ENCODE measurements at places on chromosomes 16 and 17.

GRCh38 chr16:79326549-79326948, 274.0 kb downstream of the MAF start:
- DNase-seq: no peak

DNA sequence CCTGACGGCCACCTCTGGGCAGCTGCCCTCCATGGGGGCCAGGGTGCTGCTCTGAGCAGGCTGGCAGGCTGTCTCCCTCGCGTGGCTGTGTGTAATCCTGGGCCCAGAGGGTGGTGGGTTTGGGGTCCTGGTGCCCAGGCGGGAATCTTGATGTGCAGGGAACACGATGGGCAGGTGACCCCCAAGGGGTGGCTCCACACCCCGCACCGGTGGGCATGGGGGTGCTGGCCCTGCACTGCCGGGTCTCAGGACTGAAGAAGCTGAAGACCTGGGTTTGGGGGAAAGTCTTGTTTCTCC, 8.6 kb downstream of the CHMP6 start:
- no peak for DNase-seq

GRCh38 chr16:86462334-86463084, 47.8 kb upstream of the FOXF1 start:
- peak; percentile 98 for DNase-seq

DNA sequence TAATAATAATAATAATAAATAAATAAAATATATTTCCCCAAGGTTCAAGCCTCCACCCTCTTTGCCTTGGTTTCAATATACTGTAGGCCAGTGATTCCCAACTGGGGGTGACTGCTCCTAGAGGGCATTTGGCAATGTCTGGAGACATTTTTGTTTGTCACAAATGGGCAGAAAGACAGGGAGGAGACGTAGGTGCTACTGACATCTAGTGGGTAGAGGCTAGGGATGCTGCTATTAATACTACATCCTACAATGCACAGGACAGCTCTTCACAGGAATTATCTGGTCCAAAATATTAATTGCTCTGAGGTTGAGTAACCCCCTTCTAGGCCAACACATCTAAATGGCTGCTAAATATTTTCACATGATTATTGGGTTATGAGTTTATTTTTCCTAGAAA, 12.8 kb upstream of the PRR14 start:
- DNase-seq: no peak

DNA sequence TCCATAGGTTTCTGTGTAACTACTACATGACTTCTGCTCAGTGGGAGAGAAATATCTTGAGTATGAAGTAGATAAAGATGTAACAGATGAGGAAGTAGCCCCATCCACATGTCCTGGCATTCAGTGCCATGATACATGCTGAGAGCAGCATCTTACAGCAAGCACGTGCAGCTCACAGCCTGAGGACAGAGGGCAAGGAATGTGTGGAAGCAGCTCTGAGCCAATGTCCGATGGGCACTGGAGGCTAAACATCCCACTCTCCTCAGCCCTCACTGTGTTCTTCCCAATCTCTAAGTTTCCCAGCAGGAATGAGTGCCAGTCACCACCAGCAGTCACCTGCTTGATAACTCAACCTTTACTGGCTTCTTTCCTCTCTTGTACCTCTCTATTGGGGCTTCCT, 40.4 kb downstream of the CFDP1 start:
- no peak for DNase-seq

DNA sequence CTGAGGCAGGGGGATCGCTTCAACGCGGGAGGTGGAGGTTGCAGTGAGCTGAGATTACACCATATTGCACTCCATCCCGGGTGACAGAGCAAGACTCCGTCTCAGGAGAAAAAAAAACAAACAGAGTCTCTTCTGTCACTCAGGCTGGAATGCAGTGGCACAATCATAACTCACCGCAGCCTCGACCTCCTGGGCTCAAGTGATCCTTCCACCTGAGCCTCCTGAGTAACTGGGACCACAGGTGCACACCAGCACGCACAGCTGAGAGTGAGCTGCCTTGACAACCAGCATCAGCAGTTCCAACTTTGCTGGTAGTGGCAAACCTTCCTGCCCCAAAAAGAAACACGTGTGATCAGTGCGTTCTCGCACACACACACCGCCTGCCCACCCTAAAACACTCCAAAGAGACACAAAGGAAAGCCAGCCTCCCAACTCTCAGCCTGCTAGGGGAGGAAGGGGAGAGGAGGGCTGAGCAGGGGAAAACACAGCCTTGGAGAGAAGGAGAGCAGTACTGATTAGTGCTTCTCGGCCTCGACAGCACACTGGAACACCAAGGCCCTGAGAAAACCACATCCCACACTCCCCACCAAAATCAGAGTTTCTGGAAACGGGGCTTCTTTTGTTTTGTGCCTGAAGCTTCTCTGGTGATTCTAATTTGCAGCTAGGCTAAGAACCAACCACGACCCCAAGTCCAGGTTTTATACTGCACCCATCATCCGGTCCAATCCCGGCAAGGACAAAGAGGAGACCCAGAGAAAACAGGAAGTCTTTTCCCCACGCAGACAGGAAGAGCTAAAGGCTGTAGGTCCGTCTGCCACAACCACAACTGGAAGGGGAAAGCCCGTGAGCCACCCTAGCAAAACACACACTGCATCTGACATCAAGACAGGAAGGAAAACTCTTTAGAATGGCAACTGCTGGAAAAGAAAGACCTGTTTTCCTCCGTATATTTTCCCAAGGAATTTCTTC, 28.8 kb downstream of the ZCCHC14 start:
- DNase-seq: peak; percentile 54

- DNase-seq: peak; percentile 72
These were observed 9.3 kb downstream of the ADORA2B start for GRCh38 chr17:15954222-15954621.

- no peak for DNase-seq
These were observed 19.9 kb upstream of the PLLP start for GRCh38 chr16:57304169-57305061.

GRCh38 chr17:45705123-45706009, 78.8 kb upstream of the CRHR1 start:
- no peak for DNase-seq

DNA sequence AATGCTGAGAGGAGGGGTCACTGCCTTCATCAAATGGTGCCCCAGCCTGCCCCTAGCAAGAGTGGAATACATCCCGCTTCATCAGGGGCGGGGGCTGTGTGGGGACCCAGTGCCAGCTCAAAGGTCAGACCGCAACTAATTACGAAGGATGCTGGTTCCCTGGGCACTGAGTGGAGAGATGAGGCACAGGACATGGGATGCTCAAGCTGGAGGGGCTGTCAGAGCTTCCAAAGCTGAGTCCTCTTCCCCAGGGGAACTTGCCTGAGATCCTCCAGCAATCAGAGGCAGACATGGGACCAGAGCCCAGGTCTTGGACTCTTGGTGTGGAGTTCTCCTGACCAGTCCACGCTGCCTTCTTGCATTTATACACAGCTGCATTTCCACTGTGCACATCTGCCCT, 18.9 kb downstream of the UNC45B start:
- DNase-seq: no peak

DNA sequence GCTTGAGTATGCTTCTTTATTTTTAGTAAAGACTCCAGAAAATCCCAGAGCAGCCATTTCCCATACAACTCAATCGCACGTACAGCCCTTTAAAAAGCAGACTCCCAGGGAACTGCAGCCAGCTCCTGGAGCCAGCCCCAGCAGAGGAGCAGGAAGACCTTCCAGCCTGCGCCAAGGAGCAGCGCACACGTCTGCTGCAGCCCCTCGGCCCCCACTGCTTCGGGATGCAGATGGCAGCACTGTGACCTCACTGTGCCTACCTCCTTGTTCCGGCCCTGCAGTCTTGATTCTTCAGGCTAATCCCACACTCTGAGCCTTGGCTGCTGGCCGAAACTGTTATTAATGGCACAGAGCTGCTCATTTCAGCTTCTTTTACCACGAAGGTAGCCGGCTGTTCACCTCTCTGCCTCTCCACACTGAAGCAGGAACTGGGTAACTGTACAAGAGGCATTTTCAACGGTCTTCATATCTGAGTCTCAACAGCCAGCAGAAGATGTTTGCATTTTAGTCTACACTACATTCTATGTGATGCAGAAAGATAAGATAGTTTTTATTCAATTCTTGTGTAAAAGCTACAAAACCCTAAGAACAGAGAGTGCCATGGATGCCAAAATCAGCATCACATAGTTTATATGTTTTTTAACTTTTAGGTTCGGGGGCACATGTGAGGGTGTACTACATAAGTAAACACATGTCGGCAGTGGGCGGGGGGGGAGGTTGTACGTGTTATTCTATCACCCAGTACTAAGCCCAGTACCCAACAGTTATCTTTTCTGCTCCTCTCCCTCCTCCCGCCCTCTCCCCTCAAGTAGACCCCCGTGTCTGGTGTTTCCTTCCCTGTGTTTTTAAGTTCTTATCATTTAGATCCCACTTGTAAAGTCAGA, 130.9 kb downstream of the ANKRD11 start:
- DNase-seq: no peak

GRCh38 chr16:85056211-85056748, 28.7 kb downstream of the KIAA0513 start:
- no peak for DNase-seq

GRCh38 chr16:28258567-28258966, 33.8 kb upstream of the SBK1 start:
- no peak for DNase-seq

GRCh38 chr17:5508810-5509209, 22.4 kb downstream of the MIS12 start:
- DNase-seq: no peak

DNA sequence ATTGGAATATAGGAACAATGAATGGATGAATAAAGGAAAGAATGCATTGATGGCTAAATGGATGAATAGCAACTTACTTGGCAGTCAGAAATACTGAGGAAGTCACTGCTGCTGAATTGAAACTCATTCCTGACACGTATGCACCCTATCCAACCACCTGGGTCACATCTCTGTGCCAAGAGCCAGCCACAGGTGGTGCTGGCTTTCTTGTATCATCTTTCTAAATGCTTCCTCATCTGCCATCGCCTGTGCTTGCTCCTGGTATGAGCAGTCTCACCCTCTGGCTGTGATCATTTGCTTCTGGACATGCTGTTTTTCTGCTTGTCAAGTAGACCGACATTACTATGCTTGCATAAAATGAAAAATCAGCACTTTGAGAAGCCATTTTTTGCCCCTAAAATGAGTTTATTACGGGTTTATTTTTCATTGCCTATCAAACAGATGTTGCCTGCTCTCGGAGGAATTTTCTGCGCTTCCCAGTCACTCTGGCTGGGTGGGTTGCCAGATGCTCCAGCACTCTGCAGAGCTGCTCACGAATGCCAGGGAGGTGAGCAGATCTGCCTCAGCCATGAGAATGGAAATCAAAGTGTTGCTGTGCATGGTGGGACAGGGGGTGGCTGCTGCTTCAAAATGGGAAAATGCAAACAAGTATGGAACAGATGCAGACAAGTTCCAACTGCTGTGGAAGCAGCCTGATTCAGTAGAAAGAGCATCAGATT, 1349.6 kb upstream of the CDH8 start:
- DNase-seq: no peak

DNA sequence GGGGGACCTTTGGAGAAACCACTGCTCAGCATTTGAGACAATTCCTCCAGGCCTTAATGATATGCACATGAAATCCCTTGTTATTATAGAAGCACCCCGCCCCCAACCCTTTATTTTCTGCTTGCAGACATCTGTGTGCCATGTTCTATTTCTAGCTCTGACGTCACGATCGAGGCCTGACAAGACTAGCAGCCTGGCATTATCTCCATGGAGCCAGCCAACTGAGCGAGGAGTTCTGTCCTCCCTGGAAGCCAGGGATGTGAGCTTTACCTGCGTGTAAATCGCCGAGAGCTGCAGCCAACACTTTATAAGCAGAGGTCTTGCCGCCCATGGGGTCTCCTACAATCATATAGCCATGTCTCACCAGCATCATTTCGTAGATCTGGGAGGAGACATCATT, 116.9 kb downstream of the DNAH3 start:
- DNase-seq: no peak

GRCh38 chr16:85555719-85556455, 57.2 kb upstream of the GSE1 start:
- DNase-seq: no peak

DNA sequence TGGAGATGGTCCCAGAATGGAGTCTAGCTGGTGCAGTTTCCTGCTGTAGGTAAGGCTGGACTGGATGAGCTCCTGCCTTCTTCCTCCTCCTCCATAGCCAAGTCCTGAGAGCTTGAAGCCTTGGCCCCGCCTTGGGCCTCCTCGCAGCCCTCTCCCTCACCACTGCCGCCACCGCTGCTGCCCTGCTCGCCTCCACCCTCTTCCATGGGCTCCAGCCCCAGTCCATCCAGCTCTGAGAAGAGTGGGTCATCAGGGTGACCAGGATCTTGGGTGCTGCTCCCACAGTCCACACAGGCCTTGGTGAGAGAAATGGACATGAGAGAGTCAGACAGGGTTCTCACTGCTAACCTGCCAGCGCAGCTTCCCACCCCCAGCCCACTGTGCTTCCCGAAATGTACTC, 11.2 kb downstream of the PER1 start:
- DNase-seq: no peak

DNA sequence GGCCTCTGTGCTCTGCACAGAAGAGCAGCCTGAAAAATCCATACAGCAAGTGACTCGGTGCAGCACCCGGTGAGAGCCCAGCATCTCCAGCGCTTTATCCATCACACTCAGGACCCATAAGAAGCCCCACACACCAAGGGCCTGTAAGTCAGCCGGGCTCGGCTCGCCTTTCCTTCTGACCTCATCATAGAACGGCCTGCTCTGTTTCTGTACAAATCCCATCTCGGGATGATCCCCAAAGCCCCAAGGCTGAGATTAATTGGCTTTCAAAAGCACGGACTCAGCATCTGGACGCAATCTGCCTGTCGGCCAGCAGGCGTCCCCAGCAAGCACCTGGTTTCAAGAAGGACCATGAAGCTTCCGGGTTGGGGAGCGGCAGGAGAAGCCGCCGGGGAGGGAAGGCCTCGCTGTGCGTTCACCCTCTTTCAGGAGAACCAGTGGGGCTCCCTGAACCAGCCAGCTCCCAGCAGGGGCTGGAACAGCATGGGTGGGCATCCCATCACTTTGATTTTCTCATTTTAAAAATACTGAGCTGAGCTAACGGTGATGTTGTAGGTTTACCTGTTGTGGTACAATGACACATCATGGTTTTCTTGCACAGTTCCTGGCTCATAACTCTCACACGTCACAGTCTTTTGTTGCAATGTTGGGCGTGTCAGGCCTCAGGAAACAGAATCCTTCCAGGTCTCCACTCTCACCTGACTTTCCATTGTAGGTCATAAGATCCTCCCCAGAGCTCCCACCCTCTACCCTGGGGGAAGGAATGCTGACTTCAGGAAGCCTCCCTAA, 6.7 kb downstream of the CCDC57 start:
- DNase-seq: peak; percentile 65

- DNase-seq: no peak
These were observed 8.0 kb upstream of the CDC42EP4 start for GRCh38 chr17:73319766-73320165.
